ENCODE measurements at places on chromosomes 3 and 15. TPM values are rescaled to one million over a fixed set of nuclear protein-coding genes. Genes with fewer than 3 reads are reported as not detected.

SYNPR gene
- total RNA-seq, result not detected

DZIP3 gene
- 13.0 TPM for total RNA-seq

ZNF80 gene
- not detected for total RNA-seq

HIGD2B gene
- not detected for total RNA-seq

APEH gene
- total RNA-seq, result 33.7 TPM

LRRC3B gene
- 1.7 TPM for total RNA-seq

DNA sequence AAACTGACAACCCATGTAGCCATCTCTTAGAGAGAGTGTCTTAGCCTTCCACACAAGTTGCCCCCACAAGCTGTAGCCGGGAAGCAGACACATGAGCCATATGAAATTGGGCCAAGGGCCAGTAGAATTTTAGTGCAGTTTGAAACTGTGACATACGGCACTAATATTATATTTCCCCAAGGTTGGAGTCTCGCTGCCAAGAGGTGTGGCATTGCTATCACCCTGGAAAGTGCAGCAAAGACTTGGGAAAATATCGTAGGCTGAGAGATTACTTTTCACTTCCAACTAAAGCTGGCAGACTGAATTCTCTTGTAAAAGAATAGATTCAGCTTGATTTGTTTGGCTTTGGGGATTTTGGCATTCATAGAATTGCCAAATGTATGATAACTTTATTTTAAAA lies 89.2 kb downstream of the ECT2 start:
- DNase-seq, result no peak

DNA sequence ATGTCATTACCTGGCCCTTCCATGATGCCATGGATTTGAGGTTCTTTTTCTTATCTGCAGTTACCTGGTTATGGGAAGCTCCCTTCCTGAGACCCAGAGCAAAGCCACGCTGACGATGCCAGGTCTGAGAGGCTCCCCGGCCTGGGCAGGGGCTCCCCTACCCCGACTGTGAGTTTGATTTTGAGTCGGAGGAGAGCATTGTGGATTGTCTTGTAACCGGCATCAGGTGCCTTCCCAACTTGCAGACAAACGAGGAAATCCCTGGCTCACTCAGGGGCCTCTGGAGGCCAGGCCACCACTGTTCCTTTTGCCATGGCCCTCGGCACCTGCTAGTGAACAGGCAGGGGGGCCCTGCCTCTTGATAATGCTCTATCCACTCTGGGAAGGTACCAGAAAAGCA lies 151.4 kb downstream of the ATP10A start:
- no peak for DNase-seq

DNA sequence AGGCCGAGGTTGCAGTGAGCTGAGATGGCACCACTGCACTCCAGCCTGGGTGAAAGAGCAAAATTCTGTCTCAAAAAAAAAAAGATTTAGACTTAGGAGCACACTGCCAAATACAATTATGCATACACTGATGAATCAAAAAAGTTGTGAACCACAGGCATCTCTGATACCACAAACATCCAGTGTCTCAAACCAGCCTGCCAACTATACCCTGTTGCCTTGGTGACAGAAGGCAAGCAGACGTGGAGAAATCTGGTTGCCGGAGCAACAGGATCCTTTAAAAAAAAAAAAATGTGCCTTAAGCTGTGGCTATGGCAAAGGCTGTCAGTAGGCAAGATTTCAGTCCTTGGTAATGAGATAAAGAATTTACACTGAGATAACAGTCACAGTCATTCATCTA lies 202.3 kb downstream of the NEK10 start:
- DNase-seq, result no peak

- peak; percentile 43 for DNase-seq
Observed at GRCh38 chr3:124846189-124846588, 41.0 kb downstream of the ITGB5 start.

GRCh38 chr3:42755681-42756578 lies 17.1 kb downstream of the CCDC13 start:
- no peak for DNase-seq

DNA sequence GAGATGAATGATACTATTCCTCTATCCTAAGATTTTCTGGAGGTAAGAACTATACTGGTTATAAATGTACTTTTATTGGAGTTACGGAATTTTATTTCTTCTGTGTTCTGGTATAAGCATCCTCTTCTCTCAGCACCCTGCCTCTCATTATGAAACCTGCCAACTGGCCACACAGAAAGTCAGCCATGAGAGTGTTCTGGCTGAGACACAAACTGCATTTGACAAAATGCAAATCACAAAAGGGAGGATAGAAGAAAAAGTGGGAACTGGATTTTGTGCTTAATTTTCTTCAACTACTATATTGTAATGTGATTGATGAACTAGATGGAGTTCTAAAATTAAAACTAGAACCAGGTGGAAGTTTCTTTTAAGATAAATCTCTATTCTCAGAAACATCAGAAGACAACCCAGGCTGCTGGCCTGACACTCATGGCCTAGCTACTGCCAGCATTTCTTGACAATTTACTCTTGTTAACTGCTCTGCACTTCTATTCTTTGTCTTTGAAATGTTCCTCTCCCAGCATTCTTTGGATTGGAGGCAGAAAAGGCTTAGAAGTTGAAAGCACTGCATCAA lies 143.1 kb downstream of the WDR76 start:
- no peak for DNase-seq

DNA sequence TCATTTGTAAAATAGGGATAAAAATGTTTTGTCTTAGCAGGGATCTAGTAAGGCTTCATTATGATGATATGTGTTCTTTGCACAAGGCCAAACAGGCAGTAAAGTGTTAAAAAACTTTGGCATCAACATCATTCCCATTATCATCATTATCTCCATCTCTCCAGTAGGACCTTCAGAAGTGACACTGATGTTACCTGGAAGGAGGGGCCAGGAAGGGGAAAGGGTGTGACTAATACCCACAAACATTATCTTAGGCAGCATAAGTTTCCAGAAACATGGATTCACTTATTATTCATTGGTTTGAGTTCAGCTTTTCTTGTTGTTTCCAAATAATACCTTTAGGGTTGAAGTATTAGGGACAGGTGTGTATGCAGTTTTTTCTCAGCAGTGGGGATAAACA lies 399.6 kb downstream of the PTPRG start:
- no peak for DNase-seq

GRCh38 chr3:13501056-13501455 lies 20.9 kb downstream of the HDAC11 start:
- DNase-seq, result no peak

GRCh38 chr3:173371848-173372487 lies 25.6 kb upstream of the NLGN1 start:
- peak; percentile 33 for DNase-seq

GRCh38 chr3:146124126-146124801 lies 36.7 kb downstream of the PLOD2 start:
- no peak for DNase-seq

- DNase-seq, result no peak
Observed at GRCh38 chr3:38573111-38573510, 76.4 kb downstream of the SCN5A start.

DNA sequence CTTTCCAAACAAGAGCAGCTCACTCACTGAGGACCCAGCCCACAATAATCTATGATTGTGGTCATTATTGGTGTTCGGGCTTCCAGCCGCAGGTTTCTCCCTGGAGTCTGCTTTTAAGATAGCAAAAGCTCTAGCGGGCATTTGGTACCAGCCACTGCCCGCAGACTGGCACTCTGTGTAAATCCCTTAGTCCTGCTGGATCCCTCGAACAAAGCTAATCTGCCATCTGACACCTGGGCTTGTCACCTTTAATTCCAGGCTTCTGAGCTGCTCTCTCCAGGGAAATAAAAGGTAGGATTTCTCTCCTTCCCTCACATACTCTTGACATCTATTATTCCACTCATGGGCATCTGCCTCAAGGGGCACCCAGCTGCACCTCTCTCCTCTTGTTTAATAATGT lies 158.7 kb downstream of the PDCD6IP start:
- no peak for DNase-seq

- no peak for DNase-seq
Observed at GRCh38 chr3:12395349-12396012, 88.8 kb upstream of the TSEN2 start.

DNA sequence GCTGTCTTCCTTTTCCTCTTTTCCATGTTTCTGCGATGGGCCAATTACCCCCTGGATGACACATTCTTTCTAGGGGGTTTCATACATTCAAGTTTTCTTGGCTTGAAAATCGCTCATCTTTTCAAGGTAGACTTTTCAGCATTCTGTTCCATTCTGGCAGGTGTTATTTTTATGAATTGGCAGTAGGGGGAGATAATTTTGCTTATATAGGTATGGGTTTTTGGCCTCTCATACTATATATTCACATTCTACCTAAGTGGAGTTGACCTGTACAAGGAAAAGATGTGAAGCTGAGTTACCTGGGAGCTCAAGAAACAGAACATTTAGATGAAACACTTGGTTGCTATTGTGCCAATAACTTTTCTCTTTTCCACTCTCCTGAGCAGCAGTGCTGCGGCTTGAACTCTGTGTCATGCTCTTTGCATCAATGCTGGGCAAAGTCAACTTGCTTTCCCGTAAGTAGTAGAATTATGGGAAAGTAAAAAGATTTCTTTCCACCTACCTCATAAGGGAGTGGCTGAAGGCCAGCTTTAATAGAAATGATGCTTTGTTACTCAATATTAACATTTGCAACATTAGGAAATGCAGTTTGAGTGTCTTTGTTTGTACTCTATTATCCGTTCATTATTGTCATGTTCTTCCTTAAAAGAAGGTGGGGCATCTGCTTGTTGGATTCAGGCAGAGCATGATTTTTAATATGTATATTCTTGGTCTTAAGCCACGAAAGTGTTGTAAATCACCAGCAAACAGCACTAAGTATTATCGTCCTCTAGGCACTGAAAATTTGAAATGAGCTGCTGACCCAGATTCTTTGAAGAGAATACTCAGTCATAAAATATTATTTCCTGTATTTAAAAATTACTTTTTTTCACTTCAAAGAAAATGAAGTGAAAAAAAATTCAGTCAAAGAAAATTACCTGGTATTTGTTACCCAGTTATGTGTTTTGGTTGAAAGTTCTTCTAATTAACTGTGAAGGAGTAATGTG lies 27.7 kb upstream of the MFSD1 start:
- DNase-seq, result no peak

Measured in ovary (tissue), 10 donors.